T-cell (primary cell): ENCODE measurements at places on chromosomes 13 and 19. TPM values are rescaled to one million over a fixed set of nuclear protein-coding genes. Genes with fewer than 3 reads are reported as not detected.

The ZNF878 gene
- not detected for total RNA-seq

The CD37 gene
- total RNA-seq, result 377 TPM

The RNF17 gene
- not detected for total RNA-seq

The FREM2 gene
- 0.03 TPM for total RNA-seq

The CGB2 gene
- not detected for total RNA-seq

The ZNF253 gene
- 11.3 TPM for total RNA-seq

The ZNF154 gene
- 16.2 TPM for total RNA-seq

The DAND5 gene
- not detected for total RNA-seq

The CLDND2 gene
- 8.1 TPM for total RNA-seq

The TNFSF11 gene
- not detected for total RNA-seq

The CEACAM1 gene
- total RNA-seq, result 8.7 TPM

The CPAMD8 gene
- 2.9 TPM for total RNA-seq

GRCh38 chr19:10195199-10195519, 406 bp upstream of the DNMT1 start:
- no peak for DNase-seq

DNA sequence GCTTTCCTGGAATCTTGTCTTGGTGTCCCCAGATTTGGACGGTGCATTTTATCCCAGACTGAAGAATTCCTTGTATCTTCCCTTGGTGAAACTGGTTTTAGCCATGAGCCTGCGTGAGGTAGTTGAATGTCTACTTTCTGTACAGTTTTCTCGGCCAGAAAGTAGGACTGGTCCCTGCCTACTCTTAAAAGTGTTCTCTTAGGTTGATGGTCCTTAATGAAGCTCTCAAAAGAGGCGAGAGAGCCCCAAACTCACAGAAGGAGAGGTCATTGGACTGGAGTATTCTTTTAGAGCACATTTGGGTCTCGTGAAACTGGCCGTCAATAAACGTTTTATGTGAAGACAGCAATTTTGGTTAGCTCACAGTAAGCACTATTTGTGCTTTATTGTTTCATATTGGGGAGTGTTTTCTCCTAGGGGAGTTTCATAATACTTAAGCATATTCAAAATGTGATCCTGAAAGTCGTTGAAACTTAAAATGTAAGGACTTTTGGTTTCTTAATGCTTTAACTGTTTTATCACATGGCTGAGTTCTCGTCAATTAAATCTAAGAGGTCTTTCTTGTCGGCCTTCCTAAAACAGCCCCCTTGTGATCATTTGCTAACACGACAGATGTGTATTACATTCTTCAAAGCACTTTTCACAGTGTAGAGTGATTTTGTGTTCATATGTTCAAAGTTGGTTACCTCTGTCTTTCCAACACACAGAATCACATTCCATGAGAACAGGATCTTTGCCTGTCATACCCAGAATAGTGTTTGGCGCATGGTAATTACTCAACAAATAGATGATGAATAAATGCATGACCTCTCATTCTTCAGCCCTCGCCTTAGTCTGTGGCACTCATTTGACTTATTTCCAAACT, 889 bp downstream of the GTF2F2 start:
- DNase-seq, result no peak

GRCh38 chr19:28075229-28075628, 1137.7 kb downstream of the UQCRFS1 start:
- DNase-seq, result no peak

DNA sequence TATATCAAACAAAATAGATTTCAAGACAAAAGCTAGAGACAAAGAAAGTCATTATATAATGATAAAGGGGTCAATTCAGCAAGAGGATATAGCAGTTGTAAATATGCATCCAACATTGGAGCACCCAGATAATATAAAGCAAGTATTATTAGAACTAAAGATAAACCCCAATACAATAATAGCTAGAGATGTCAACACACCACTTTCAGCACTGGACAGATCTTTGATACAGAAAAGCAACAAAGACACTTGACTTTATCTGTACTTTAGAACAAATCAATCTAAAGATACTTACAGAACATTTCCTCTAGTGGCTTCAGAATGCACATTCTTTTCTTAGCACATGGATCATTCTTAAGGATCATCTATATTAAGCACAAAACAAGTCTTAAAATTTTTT, 59.1 kb upstream of the TEX29 start:
- DNase-seq, result no peak

DNA sequence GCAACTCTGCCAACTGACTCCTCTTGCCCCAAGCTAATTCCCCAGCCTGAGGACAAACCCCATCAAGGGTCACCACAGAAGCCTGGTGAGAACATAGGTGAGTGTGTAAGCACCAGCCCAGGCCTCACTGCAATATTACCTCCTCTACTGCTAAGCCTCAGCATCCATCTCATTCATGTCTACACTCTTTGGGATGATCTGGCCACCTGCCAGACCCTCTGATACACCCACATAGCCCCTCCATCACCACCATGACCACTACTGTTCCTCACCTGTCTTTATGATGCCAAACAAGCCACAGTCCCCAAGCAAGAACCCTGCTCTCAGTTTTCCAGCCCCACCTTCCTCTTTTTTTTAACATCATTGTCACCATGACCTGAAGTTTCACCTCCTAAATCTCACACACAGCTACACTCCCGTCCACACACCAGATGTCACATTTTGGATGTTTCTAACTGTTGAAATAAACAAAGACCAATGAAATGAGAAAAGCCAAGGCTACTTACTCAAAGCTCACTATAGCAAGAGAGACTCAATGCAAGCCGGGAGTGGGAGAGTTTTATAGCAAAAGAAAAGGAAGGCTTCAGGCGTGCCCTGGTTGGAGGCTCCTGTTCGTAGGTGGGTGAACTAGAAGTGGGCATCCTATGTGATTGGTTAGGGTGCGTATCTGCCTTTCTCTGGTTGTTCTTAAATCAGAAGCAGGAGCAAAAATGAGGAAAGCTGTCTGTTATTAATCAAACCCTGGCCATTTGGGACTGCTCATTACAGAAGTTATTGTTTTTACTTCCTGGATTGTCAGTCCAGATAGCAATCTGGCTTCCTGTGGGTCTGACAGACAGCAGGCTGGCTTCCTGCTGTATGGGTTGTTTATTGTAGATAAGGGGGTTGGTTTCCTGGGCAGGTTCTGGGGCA, 2.0 kb downstream of the ZNF792 start:
- peak; percentile 37 for DNase-seq

GRCh38 chr13:50071379-50071778, 56.1 kb downstream of the KCNRG start:
- DNase-seq, result no peak

GRCh38 chr13:54029226-54029625, 1000.6 kb downstream of the OLFM4 start:
- DNase-seq, result no peak

DNA sequence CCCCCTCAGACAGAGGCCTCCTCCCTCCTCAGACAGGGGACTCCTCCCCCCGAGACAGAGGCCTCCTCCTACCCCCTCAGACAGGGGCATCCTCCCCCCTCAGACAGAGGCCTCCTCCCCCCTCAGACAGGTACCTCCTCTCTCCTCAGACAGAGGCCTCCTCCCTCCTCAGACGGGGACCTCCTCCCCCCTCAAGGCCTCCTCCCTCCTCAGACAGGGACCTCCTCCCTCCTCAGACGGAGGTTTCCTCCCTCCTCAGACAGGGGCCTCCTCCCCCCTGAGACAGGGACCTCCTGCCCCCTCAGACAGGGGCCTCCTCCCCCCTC, 13.9 kb downstream of the C3 start:
- no peak for DNase-seq

DNA sequence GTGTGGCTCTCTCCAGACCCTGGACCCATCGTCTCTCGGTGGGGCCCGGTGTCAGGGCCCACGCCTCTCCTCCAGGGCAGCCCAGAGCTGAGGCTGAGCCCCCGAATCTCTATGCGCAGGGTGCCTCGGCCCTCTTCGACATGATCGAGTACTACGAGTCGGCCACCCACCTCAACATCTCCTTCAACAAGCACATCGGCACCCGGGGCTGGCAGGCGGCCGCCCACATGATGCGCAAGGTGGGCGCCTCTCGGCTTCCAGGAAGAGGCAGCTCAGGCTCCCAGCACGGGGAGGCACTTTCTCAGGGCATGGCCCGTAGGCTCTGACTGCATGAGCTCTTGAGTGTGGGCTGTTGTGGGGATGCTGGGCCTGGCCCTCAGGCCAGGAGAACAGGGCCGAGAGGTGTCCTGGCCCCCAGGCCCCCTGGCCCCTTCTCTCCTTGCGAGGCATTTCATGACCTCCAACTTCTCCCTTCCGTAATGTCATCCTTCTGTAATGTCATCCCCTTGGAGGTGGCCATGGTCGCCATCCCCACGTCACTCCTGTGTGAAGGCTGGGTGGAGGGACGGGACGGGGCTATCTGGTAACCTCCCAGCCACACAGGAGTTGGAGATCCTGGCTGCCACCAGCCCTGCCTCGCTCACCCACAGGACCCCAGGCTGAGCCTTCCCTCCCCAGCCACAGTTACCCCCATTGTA, 19.4 kb downstream of the NKPD1 start:
- DNase-seq, result no peak

- DNase-seq, result no peak
Observed at GRCh38 chr19:4889034-4889815, 13.5 kb downstream of the ARRDC5 start.

GRCh38 chr13:50894012-50894411, 15.6 kb upstream of the RNASEH2B start:
- DNase-seq, result no peak

DNA sequence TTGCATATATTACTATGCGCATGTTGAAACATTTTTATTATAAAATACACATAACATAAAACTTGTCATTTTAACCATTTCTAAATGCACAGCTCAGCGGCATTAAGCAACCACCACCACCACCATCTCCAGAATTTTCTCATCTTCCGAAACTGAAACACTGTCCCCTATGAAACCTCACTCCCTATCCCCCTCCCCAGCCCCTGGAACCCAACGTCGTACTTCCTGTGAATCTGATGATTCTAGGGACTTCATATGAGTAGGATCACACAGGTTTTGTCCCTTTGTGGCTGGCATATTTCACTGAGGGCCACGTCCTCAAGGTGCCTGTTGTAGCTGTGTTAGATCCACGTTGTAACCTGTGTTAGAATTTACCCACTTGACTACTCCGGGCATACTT, 716 bp upstream of the MAP2K2 start:
- DNase-seq, result no peak

GRCh38 chr19:12913011-12913561, 6.0 kb downstream of the SYCE2 start:
- no peak for DNase-seq

DNA sequence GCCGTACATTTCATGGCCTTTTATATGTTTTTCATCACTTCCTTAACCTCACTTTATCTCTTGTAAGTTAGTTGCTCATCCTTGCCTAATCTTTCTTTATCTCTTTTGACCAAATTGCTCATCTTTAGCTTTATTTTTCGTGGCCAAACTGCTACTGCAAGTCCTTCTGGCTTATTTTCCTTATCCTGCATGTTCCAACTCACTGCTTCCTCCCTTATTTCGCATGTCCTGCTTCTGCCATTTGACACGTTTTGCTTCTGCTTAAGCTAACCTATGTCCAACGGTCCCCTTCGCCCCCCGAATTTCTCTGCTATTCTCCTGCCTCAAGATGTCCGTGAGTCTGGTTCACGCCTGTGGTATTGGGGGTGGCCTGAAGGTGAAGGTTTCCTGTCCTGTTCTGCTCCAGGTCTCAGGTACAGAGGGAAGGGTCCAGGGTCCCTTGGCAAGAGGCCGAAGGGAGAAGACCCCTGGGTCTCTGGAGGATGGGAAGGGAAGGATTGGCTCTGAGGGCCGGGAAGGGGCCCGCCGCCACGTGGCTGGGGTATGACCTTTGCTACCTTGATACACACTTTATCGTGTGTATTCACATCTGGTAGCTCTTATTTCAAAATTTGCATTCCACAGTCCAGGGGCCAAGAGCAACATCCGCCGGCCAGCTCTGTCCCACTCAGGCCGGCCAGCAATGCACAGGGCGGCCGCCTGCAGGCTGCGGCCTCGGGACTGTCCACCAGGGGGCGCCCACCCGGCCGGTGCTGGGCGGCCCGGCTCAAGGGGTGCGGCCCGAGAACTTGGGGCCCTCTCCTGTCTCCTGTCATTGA, 2.9 kb upstream of the C19orf85 start:
- no peak for DNase-seq

DNA sequence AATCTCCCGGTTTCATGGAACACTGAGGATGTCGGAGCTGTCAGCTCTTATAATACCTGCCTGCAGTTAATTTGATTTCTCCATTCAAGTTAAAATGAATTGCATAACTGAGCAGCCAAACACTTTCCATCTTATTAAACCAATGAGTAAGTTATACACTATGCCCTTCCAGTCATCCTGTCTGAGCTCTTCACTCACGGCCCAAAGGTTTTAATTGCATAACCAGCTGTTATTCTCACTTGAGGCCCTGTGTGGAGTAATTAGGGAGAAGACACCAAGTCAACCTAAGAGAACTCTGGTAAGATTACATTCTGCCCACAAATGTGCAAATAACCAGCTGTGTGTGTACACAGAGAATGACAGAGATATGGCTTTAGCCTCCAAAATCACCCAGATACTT, 303.5 kb downstream of the TBC1D4 start:
- DNase-seq, result no peak

DNA sequence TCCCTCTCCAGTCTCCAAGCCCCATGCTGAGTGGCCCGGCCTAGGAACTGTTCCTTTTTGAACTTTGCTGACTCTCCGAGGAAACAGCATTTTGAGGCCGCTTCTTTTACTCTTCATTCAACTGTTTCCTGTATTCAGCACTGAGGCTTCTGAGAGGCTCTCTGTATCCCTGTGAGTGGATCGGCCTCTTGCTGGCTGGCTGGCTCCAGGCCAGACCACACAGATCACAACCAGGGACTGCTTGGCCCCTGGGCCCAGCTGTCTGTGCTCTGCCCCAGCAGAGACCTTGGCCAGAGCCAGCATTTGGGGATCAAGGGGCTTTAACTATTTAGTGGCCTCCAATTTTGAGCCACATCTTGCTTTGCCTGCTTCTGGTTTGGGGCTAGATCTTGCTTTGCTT, 75.6 kb upstream of the KL start:
- DNase-seq, result no peak

- no peak for DNase-seq
Observed at GRCh38 chr13:106473154-106473553, 62.3 kb downstream of the EFNB2 start.

DNA sequence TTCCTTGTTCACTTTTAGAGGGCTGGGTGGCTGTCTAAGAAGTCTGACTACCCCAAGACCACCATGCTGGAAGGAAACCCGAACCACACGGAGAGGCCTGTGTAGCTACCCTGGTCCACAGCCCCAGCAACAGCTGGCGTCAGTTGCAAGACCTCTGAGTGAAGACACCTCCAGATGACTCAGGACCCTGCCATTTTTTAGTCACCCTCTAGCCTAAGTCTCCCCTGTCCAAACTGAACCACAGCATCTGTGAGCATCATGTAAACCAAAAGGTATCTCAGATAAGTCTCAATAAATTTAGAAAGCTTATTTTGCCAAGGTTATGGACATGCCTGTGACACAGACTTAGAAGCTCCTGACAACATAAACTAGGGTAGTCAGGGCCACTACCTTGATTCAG, 2.2 kb upstream of the SYDE1 start:
- DNase-seq, result no peak

- DNase-seq, result no peak
Observed at GRCh38 chr19:29543381-29543780, 17.6 kb downstream of the VSTM2B start.
